M059J (cell line): ENCODE measurements at places on chromosomes 16 and 17. TPM values are rescaled to one million over a fixed set of nuclear protein-coding genes. Genes with fewer than 3 reads are reported as not detected.

Gene ICAM2
- total RNA-seq, result 0.84 and 1.0 TPM in 2 replicates

Gene PLEKHM1
- 9.9 and 31.3 TPM in 2 replicates for total RNA-seq

Gene KRTAP4-1
- not detected in 2 replicates for total RNA-seq

Gene TMEM100
- 0.07 and 0.22 TPM in 2 replicates for total RNA-seq

Gene CLEC3A
- total RNA-seq, result not detected in 2 replicates

Gene HSF4
- total RNA-seq, result 0.49 and 4.1 TPM in 2 replicates
